Hepatocyte (in vitro differentiated cells): ENCODE measurements at places on chromosomes 16 and 17. TPM values are rescaled to one million over a fixed set of nuclear protein-coding genes. Genes with fewer than 3 reads are reported as not detected.

DNA sequence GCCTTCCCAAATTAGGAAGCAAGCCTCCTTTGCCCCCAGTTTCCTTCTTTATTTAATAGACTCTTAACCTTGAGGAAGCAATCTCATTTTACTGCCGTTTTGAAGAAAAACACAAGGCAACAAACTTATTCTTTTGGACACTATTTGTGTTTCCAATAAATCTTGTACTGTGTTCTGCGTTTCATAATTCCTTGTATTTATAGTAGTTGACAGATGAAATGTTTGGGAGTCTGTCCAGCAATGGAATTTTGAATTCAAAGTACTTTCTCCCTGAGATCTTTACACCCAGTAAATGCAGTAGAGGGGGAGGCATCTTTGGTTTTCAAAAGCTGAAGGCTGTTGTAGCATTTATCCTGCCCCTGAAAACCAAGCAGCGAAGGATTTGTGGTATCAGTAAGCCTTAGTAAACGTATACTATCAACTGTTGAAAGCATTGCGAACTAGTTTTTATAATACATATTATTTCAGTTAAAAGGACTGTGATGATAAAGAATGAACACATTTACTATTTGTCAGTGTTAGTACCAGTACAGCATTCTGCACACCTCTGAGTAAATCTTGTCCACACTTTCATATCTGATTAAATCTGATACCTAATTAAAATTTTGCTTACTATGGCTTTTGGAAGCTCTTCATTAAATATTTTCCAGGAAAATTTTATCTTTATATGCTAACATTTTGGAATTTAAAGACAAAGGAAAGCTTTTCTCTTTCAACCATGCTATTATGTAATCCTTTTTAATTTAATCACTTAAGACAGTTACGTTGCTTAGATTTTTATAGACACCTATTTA, 83.1 kb downstream of the TNRC6C start:
- H3K27me3 ChIP-seq: no peaks in the 10 kb centered on the region
- no peaks in the 10 kb centered on the region for H3K36me3 ChIP-seq
- no peak for DNase-seq
- H3K4me3 ChIP-seq: no peak overlapping the region
- peak overlapping the region; percentile 68 for H3K27ac ChIP-seq

Gene SGCA
- total RNA-seq: 0.37 TPM in 1 of 2 replicates, not detected in the other

DNA sequence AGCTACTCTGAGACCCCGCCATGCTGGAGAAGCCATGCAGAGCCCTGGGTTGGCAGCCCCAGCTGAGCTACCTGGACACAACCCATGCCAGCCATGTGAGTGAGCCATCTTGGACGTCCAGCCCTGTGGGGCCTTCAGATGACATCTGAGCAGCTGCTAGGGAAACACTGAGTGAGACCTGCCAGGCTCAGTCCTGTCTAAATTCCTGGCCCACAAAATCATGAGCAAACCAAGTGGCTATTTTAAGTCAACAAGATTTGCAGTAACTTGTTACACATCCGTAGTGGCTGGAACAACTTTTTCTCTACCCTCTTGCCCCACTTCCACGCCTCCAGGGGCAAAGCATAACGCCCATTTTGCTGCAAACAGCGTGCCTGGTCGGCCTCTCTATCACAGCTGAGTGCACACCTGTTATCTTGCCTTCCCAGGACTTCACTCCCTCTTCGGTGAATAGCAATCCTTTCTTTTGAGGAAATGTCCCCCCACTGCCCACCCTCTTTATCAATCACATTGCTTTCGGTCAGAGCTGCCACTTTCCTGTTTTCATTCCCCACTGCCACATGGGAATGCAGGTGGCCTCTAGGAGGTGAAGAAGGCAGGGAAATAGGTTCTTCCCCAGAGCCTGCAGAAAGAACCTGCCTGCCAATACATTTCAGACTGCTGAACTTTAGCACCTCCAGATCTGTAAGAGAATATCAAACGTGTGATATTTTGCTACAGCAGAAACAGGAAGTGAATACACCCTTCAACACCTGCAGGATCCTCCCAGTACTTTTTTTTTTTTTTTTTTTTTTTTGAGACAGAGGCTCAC, 7.4 kb upstream of the SCIMP start:
- no peaks in the 10 kb centered on the region for H3K27me3 ChIP-seq
- no peaks in the 10 kb centered on the region for H3K36me3 ChIP-seq
- peak overlapping the region; percentile 79 for H3K27ac ChIP-seq
- DNase-seq: peak; percentile 23

Gene TBC1D3
- total RNA-seq: not detected in 2 replicates

GRCh38 chr17:81207610-81208581, 14.9 kb downstream of the CEP131 start:
- H3K4me3 ChIP-seq: no peak overlapping the region
- no peaks in the 10 kb centered on the region for H3K27me3 ChIP-seq
- no peaks in the 10 kb centered on the region for H3K36me3 ChIP-seq
- no peak for DNase-seq
- H3K4me1 ChIP-seq: no peaks in the 10 kb centered on the region

GRCh38 chr16:89575247-89576152, at the start of gene CPNE7:
Gene CPNE7 (plus strand): TSS chr16:89575758. CDS start chr16:89575898, 140 bp downstream.
- peaks cover 25% of the 10 kb centered on the region for H3K27me3 ChIP-seq
- H3K36me3 ChIP-seq: no peaks in the 10 kb centered on the region
- H3K4me1 ChIP-seq: peaks cover 21% of the 10 kb centered on the region

Gene TBX4
- total RNA-seq: 15.4 and 36.2 TPM in 2 replicates

DNA sequence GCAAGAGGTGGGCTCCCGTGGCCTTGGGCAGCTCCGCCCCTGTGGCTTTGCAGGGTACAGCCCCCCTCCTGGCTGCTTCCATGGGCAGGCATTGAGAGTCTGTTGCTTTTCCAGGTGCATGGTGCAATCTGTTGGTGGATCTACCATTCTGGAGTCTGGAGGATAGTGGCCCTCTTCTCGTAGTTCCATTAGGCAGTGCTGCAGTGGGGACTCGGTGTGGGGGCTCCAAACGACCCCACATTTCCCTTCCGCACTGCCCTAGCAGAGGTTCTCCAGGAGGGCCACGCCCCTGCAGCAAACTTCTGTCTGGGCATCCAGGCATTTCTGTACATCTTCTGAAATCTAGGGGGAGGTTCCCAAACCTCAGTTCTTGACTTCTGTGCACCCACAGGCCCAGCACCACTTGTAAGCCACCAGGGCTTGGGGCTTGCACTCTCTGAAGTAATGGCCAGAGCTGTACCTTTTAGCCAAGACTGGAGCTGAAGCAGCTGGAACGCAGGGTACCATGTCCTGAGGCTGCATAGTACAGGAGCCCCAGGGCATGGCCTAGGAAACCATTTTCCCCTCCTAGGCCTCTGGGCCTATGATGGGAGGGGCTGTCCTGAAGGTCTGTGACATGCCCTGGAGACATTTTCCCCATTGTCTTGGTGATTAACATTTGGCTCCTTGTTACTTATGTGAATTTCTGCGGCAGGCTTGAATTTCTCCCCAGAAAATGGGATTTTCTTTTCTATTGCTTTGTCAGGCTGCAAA, 6.0 kb downstream of the PRKAR1A start:
- H3K27ac ChIP-seq: no peak overlapping the region
- no peak overlapping the region for H3K4me3 ChIP-seq
- peaks cover 13% of the 10 kb centered on the region for H3K4me1 ChIP-seq
- H3K27me3 ChIP-seq: no peaks in the 10 kb centered on the region

Gene MAP2K6
- total RNA-seq: 12.0 and 13.2 TPM in 2 replicates
